Activated CD8-positive, alpha-beta T cell treated with anti-CD3 and anti-CD28 coated beads for 36 hours (primary cell): ENCODE measurements at places on chromosomes 12 and 14.

GRCh38 chr12:20024194-20024593, 344.1 kb upstream of the PDE3A start:
- no peak for DNase-seq

GRCh38 chr12:6430124-6430989, 14.4 kb upstream of the CD27 start:
- peak; percentile 90 for DNase-seq

GRCh38 chr12:97452839-97453238, 9.8 kb upstream of the RMST start:
- DNase-seq = no peak

DNA sequence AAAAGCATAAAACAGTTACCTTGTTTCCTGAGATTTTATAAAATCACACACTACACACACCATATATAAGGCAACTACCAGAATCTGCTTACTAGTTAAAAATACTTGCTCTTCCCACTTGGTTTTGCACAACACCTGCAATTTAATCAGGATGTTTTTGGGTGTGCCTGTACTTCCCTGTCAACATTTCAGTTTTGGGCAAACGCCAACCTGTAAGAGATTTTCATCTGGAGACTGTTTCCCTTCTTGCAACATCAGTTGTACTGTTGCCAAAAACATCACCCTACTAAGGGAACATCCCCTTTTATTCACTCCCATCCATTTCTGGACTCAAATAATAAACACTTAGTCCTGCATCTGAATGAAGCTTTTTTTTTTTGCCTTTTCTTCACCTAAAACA, 172.3 kb downstream of the DUSP6 start:
- DNase-seq = no peak

GRCh38 chr12:9049520-9050133, 60.3 kb downstream of the KLRG1 start:
- peak; percentile 27 for DNase-seq

GRCh38 chr14:21241218-21241819, 27.9 kb downstream of the HNRNPC start:
- DNase-seq = no peak

DNA sequence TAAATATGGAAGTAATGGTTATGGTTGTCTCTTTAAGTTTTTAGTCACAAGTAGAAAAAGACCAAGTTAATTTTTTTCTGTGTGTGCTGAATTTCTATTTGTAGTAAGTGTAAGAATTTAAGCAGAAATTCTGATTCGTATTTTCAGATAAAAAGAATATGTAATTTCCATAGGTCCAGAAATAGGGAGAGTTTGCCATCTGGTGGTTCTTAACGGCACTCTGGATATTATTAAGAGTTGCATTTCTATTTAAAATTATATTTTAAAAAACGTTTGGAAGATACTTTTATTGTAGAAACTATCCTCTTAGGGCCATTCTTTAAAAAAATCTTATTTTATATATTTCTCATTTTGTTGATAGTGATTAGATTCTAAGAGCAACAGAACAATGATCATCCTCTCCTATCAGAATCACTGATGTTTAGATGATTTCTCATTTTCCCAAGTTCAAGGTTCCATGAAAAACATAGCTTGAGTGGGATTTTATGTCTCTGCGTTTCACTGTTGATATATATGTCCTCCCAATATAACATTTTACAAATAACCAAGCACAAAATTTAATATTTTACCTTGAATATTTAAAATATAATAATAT, 88.3 kb downstream of the LRRK2 start:
- DNase-seq = no peak

DNA sequence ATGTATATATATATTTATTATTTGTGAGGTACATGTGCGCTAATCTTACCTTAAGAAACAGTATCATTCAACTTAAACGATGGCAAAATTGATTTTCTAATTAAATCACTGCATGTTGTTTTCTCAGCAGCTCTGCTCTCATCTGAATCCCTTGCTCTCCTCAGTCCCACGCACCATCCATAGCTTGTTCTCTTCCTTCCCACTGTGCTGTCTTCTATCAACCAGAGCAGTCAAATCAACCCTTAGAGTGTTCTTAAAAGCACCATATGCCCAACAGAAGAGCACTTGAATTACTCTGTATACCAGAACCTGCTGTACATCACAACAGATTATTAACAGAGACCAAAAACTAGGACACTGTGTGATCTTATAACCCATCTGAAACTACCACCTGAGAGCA, 209.4 kb upstream of the G2E3 start:
- DNase-seq = no peak

GRCh38 chr14:89660166-89660565, 243.1 kb upstream of the FOXN3 start:
- DNase-seq = no peak

DNA sequence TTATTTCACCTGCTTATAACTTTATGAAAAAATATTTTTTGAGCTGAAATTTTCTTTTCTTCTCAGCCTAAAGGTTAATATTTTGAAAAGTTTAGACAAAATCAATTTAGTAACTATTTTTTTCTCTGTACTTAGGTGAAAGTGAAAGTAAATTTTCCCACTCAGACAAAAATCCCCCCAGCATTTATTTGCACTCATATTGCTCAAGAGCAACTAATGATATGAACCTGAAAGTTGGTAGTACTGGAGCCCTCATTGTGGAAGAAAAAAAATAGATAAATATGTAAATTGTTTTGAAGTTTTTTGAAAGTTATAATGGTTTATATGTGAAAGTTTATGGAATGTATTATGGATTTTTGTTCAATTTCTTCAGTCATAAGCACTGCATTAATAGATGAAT, 1005.9 kb upstream of the ATXN7L3B start:
- no peak for DNase-seq

DNA sequence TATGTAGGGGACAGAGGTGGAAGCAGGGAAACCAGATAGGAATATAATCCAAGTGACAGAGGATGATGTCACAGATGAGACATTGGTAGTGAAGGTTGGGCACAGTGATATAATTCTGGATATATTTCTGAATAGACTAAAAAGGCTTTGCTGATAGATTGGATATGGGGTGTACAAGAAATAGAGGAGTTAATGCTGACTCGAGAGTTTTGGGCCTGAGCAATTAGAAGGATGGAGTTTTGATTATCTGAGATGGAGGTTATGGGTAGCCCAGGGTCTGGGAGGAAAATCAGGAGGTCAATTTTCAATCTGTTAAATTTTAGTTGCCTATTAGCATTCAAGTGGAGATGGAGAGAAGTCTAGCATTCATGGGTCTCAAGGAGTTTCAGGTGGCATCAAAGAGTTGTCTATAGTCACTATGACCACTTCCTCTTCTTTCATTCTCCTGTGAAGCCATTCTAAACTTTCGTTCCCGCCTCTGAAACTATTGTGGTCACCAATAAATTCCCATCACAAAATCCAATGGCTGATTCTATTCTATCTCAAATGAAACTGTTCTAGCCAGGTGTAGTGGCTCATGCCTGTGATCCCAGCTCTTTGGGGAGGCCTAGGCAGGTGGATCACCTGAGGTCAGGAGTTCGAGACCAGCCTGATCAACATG, 10.6 kb upstream of the ANO6 start:
- DNase-seq = no peak

- DNase-seq = no peak
These were observed 45.9 kb downstream of the SLC17A8 start for GRCh38 chr12:100402763-100403162.

DNA sequence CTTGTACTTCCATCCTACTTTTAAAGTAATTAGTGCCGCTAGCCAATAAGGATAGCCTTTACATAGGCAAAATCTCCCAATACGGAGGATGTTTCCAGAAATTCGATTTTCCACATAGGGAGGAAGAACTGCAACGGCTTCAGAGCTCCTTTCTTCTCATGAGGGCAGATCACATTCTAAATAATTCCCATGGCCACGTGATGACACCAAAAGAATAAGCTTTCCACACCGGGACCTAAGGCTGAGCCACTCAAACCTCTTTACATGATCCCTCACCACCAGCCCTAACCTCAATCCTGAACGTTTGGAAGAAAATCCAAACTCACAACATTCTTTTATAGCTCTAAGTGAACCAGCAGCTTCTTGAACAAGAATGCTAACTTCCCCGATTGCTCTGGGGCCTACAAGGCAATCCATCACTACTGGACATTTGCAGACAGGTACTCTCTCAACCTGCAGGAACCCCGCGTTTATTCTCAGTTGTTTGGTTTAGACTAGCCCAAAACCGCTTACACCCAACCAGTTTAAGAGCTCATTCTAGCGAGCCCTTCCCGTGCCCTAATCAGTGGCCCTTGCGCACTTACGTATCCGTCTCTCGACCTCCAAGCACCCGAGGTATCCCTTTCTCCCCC, 884 bp downstream of the CAPRIN2 start:
- no peak for DNase-seq

- DNase-seq = peak; percentile 99
These were observed at the start of gene MLF2 for GRCh38 chr12:6752921-6753771. MLF2 (minus strand) TSS chr12:6753141; CDS start chr12:6752334, 807 bp downstream.

DNA sequence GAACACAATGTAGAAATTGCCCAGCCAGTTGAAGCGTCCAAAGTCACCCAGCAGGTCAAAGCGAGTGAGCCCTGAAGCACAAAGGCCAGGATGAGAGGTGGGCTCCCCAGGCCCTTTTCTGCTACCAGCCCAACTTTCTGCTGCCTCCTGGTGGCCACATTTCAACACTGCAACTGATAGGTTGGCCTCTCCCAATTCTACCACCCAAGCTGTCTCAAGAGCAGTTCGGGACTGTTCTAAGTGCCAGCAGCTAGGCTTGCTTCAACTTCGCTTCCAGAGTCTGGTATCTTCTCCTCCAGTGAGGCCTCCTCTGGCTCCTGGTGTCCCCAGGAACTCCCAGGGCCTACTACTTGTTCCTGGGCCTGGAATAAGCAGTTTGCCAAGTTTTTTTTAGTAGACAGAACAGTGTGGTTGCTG, 3.4 kb upstream of the DHH start:
- peak; percentile 81 for DNase-seq

GRCh38 chr12:30996752-30997151, 70.2 kb downstream of the TSPAN11 start:
- no peak for DNase-seq

GRCh38 chr12:93173178-93173957, 204.4 kb upstream of the NUDT4 start:
- DNase-seq = no peak

- DNase-seq = peak; percentile 97
These were observed 518.7 kb downstream of the TMEM121 start for GRCh38 chr14:106044949-106045596.

- no peak for DNase-seq
These were observed 110.7 kb downstream of the SLC15A5 start for GRCh38 chr12:16166563-16167470.

GRCh38 chr12:3202734-3203446, 125.7 kb downstream of the TSPAN9 start:
- DNase-seq = peak; percentile 74

GRCh38 chr12:536751-537245, 77.1 kb downstream of the B4GALNT3 start:
- DNase-seq = no peak

GRCh38 chr14:103522649-103523574, at the start of gene CKB:
CKB (minus strand) TSS chr14:103522830; CDS start chr14:103522493, 337 bp downstream.
- DNase-seq = peak; percentile 35

GRCh38 chr14:75393794-75394193, 34.0 kb upstream of the JDP2 start:
- DNase-seq = no peak

GRCh38 chr14:21104448-21105060, 3.7 kb downstream of the TMEM253 start:
- DNase-seq = peak; percentile 80

DNA sequence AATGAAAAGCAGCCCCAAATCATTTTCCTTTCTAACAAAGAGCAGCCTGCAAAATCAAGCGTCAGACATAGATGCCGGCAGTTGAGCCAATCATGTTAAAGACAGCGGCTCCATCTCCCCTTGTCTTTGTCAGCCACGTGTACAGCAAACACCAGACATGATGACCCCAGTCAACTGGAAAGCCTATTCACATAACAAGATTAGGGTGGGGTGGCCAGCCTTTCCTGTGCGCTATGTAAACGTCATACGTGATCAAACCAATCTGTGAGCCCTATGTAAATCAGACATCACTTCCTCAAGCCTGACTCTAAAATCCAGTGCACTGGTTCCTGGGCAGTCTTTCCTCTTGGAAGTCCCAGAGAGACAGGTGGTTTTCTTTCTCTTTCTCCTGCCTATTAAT, 9.9 kb upstream of the FICD start:
- no peak for DNase-seq

DNA sequence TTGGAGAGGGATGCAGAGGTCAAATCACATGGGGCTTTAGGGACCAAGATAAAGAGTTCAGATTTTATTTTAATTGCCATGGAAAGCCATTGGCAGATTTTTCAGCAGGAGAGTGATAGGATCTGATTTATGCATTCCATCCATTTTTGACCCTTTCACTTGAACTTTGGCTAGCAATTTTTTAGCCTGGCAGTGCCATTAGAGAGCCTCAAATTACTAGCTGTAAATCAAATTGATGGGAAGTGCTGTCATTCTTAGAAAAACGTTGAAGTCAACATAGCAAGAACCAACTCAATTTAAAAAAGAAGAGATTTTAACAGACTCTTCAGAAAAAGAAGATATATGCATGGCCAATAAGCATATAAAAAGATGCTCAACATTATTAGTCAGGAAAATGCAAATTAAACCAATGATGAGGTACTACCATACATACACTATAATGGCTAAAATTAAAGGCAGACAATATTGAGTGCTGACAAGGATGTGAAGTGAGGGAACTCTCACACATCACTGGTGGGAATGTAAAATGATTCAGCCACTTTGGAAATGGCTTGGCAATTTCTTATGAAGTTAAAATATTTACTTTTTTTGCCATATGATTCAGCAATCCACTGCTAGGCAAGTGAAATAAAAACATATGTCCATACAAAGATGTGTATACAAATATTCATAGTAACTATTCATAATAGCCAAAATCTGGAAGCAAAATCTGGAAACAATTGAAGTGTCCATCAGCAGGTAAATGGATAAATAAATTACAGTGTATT, 89.7 kb downstream of the PTCSC3 start:
- DNase-seq = no peak

DNA sequence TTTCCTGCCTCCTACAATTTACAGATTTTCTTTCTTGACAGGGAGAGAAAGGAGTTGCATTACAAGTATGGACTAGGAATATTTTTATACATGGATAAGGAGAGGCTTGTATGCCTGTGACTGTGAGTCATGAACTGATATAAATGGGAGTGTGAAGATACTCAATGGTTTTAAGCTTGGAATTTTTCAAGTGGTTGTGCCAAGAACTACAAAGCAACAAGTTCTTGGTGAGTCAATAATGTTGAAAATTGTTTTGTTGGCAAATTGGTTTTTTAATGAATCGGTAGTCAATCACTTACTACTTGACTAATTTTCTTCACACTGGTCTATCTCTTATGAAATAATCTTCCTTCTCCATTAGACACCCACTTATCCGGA, 58.9 kb upstream of the HMGA2 start:
- no peak for DNase-seq
